Lung (tissue), 17 donors: ENCODE measurements at places on chromosomes 12 and 14. TPM values are rescaled to one million over a fixed set of nuclear protein-coding genes. Genes with fewer than 3 reads are reported as not detected.

DNA sequence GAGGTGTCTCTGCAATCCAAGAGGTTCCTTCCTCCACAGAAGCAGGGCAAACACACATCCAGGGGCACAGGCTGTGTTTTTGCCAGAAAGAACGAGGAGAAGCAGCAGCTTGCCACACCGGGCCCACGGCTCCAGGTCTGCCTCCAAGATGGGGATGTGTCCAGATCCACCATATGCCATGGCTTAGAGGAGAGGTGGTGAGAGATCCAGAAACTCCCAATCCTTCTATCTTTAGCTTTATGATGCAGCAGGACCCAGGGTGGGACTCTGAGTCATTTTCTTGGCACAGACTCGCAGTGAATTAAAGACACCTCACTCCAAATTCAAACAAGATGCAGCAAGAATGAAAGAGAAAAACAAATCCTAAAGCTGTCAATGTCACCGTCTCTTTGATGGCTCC lies 481.4 kb upstream of the TMEM132C start:
- DNase-seq: no peak

DNA sequence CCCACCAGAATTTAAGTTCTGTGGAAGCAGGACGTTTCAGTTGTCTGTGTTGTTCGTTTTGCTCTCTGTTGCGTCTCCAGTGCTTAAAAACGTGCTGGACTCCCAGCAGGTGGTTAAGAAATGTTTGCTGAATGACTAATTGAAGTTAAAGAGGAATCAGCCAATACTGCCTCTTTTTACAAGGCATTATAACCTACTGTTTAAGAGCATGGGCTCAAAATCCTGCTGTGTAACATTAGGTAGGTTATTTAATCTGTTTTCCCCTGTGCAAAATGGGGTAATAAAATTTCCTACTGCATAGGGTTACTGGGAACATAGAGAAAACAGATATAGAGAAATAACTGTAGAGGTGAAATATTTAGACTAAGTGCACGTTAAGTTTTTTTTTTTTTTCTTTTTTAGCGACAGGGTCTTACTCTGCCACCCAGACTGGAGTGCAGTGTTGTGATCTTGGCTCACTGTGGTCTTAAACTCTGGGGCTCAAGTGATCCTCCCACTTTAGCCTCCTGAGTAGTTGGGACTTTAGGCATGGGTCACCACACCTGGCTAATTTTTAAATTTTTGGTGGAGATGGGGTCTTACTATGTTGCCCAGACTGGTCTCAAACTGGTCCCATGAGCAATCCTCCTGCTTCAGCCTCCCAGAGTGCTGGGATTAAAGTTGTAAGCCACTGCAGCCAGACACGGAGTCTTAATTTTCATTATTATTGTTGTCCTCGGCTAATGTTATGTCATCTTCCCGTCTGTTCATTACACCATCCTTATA lies 139.4 kb upstream of the PRICKLE1 start:
- no peak for DNase-seq

The CAPZA3 gene
- total RNA-seq: not detected

The C14orf180 gene
- 0.48 TPM for total RNA-seq

The GALNT8 gene
- total RNA-seq: 1.3 TPM

The B4GALNT3 gene
- 36.1 TPM for total RNA-seq
